B cell (primary cell): ENCODE measurements at places on chromosomes 6 and 20.
A peak's percentile ranks its signal among the peaks of the same experiment; 100 is the strongest.

GRCh38 chr6:159753081-159753872 is 8.6 kb upstream of the ACAT2 start:
- no peak for DNase-seq

DNA sequence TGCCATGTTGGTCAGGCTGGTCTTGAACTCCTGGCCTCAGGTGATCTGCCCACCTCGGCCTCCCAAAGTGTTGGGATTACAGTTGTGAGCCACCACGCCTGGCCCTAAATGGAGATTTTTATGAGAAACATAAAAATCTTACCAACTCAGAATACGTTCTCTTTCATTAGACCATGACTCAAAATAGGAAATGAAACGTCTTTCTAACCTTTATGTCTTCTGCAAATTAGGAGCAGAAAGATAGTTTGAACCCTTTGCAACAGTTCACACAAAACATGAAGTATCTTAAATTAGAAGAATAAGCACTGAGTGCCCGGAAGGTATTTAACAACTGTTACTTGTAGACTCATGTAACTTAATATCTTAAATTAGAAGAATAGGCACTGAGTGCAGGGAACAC is 48.3 kb downstream of the AHI1 start:
- no peak for DNase-seq

DNA sequence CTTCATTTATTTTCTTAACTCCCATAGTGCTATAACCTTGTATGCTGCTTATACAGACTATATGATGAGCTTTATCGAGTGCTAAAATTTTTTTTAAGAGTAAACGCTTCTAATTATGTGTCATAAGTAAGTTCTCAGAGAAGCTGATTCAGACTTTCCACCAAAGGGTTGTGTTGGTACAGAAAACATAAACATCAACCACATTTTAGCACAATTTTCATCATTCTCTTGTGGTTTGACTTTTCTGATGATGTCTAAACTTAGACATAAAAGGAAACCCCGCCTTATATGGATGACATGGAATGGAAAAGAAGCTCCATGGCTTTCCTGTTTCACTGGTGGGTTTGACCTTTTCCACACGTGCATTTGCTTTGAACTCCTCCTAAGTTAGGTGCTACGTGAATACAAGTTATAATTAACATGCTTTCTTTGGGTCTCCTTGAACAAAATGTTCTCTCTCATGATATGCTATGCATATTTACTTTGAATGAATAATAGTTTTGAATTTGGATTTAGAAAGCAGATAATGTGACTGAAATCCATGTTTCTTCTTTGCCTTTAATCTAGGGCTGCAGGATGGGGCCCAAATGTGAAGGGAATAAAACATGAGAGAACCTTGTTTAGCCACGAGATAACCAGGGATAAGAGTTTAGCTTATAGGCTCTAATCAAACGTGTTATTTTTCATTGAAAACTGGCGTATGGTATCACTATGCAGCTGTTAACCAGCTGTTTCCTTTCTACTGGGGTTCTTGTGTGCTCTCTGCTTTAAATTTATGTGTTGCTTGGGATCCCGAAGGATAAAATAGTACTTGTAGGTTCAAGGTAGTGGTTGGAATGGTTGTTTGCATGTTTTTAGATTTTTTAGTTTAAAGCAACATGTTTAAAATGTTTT is 127.1 kb upstream of the AHI1 start:
- DNase-seq = no peak

DNA sequence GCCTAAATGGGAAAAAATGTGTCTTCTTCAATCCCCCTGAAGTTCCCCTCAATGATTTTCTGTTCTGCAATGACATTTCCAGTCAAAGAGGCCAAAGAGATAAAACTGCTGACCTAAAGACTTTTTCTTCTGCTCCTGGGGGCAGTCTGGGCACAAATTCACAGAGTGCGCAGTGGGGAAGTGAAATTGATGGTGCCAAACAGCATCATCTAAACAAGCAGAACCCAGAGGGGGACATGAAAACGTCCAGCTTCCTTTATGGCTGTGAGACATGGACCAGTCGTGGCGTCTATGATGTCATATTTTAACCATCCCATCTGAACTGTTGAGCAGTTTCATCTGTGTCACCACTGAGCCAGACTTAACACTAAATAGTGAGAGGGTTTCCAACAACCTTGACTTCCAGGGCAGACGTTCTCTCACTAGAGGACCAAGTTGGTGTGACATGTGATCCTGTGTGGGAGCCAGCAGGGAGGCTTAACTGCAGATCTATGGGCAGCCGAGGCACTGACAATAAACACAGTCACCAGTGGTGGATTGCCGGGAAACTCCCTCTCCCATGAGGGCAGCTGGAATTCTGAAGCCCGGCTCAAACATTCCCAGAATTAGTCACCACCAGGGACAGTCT is 12.4 kb downstream of the SCML4 start:
- DNase-seq = peak; percentile 47

DNA sequence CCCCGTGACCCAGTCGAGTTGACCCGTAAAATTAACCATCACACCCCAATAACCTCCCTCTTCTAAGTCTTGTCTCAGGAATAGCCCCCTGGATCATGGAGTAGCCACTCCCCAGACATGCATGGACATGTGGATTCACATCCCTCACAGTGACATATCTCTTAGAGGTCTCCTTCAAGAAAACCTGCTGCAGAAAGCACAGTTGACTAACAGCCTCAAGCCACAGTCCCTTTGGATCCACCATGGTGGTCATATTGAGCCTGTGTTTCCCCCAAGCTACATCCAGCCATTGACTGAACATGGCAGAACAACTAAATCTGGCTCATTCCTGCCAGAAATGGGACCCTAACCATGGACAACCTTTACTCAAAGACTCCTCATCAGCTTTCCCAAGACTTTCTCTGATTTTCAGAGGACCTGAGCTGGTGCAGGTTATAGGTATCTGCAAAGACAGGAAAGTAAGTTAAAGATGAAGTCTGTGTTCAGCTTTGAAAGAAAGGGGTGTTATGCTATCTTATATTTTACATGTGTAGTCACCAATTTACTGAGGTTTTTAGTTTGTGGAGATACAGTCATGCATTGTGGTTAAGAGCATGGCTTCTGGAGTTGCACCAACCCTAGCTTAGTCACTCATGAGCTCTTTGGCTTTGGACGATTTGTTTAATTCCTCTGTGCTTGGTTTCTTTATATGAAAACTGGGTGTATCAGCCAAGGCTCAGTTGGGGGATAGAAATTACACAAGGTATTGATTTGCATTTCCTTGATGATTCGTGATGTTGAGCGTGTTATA is 219.1 kb downstream of the MYLK4 start:
- no peak for DNase-seq

DNA sequence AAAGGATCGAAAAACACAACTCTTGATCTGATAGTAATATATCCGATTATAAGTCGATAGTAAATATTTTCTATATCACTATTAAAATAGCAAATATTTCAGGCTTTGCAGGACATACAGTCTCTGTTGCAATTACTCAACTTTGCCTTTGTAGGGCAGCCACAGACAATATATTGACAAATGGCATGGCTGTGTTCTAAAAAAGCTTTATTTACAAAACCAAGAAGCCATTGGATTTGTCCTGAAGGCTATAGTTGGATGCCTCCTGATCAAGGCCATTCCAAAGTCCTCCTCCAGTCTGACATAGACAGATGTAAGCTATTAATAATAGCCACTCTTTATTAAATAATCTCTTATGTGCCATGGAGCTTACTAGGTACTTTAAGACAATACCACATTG is 5.9 kb downstream of the OCSTAMP start:
- no peak for DNase-seq

GRCh38 chr6:20582586-20583443 is 48.6 kb downstream of the CDKAL1 start:
- DNase-seq = no peak

DNA sequence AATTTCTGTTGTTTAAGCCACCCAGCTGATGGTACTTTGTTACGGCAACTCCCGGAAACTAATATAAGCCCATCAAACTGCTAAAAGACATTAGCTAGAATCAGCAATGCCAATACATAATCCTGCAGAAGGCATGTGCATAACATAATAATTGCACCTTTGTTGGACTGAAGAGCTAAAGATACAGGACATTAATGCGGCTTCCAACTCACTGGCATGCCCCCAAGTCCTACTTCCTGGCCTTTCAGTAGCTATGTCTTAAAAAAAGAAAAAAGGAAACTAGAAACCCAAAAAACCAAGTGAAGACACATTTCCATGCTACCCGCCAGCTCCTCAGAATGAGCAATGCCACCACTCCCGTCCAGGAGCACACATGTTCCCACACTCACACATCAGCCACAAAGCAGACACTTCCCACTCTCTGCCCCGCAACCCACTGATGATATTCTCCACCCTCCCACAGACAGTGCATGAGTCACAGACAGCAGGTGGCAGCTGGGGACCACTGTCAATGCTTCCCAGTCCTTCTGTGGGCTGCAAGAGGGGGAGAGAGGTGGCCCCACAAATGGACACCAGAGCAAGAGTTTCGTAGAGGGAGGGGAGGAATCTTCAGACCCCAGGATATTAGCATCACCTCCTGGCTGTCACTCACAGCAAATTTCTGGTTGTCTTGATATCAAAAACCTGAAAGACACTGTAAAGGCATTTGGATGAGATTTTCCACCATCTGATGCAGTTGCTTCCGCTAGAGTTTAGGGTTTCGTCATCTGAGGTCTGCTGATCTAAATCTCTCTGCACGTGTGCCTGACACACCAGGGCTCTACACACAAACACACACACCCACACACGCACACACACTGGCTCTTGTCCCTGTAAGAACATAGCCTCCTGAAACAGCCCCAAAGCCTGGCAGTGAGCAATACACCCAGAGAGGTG is 32.8 kb downstream of the GFOD1 start:
- peak; percentile 75 for DNase-seq

GRCh38 chr6:30787954-30788353 is 43.6 kb upstream of the IER3 start:
- no peak for DNase-seq
